ENCODE measurements at places on chromosomes 2 and 18.

DNA sequence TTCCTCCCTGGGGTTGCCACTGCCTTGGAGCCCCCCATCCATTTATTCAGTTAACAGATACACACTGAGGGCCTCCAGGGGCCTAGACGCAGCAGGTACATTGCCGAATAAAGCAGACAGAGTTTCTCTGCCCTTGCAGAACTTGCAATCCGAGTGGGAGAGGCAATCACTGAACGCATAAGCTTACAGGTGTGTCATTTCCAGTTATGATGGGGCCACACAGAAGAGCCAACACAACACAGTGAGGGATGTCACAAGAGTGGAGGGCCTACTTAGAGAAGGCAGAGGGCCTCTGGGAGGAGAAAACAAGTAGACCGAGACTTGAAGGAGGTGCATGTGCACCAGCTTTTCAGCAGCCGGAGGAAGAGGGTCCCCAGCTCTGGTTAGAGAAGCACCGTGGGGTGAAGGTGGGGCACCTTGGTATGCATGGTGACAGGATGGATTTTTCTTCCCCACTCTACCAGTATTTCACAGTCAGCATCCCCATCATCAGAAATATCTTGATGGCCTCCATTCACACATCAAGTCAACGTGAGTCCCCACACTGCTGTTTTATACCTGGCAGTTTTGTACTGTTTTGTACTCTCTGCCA lies 150.9 kb downstream of the SMAD7 start:
- no peak for DNase-seq

GRCh38 chr2:25304321-25304720 lies 37.4 kb downstream of the DNMT3A start:
- DNase-seq, result no peak

DNA sequence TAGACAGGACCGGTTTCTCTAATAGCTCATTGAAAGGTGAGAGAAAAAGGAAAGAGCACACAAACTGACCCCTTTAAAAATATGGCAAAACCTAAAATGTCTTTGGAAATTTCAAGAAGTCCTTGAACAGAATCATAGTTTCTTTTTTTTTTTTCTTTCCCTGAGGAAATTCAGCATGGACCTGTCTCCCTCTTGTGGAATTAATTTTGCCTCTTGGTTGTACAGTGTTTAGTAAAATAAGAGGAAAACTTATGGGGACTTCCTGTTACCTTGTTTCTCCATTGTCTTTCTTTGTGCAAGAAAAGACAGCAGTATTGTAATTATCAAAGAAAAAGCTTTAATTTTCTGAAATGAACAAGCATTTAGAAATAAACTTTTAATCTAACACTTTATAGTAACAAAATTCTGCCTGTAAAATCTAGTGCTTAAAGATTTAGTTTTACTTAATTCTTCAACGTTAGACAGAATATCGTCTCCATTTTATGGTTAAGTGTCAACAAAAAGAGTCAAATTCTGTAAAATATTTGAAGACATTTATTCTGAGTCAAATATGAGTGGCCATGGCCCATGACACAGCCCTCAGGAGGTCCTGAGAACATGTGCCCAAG lies 176.3 kb upstream of the NABP1 start:
- peak; percentile 62 for DNase-seq

- no peak for DNase-seq
Observed at GRCh38 chr2:42913280-42913878, 121.0 kb upstream of the HAAO start.

- peak; percentile 46 for DNase-seq
Observed at GRCh38 chr2:230666885-230667712, 45.5 kb upstream of the CAB39 start.

DNA sequence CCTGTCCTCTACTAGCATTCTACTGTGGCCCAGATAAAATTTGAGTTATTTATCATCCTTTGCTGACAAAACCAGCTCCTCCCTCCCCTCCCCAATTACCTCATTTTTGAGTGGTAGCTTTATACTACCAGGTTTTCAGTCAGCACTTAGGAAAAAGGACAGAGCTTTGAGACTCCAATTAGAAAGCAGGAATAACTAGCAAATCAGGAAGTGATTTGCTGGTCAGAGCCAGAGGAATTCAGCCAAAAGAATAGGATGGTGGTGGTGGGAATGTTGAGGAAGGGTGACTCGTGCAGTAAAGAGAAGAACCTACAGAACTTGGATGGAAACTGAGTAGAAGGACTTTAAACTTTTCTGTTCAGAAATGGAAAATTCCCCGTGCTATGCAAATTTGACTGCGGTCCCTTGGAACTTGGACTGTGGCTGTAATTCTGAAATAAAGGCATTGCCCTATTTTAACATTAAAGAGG lies 3.7 kb downstream of the MYL12B start:
- DNase-seq, result peak; percentile 24

- no peak for DNase-seq
Observed at GRCh38 chr2:47079515-47080412, 75.3 kb downstream of the STPG4 start.

GRCh38 chr2:213079756-213080155 lies 71.7 kb downstream of the IKZF2 start:
- DNase-seq, result no peak

- peak; percentile 21 for DNase-seq
Observed at GRCh38 chr2:178008636-178009289, 63.8 kb downstream of the PDE11A start.

DNA sequence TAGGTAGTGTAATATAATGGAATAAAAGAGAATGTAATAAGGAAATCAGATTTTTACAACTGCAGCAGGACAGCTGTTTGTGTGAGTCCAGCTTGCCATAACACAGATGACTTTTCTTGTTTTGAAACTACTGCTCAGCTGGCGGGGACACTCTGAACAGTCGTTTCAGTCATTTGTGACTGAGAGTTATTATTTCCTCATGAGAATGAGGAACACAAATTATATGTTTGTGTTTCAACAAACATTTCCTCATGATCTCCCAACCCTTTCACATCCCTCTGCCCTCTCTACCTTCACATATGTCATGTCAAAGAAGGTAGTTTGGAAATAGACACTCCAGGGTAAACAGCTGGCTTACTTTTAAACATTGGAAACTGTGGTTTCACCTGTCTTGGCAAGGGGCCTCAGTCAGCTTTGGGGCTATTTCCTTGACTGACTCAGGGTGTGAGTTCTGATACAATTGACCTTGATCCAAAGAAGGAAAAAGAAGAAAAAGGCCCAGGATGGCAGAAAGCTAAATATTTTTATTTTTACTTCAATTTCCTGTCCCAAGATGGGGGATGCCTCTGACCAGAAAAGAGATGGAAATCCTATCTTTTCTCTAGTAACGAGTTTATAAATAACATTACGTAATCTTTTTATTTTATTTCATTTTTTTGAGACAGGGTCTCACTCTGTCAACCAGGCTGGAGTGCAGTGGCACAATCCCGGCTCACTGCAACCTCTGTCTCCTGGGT lies 593 bp downstream of the SP140L start:
- no peak for DNase-seq

GRCh38 chr18:54229421-54230059 lies 5.1 kb upstream of the MBD2 start:
- no peak for DNase-seq

- DNase-seq, result peak; percentile 43
Observed at GRCh38 chr18:22230471-22230945, 61.1 kb downstream of the GATA6 start.

- DNase-seq, result no peak
Observed at GRCh38 chr2:11009891-11010290, 98.2 kb downstream of the KCNF1 start.

- DNase-seq, result no peak
Observed at GRCh38 chr2:194802589-194802988, 854.4 kb upstream of the SLC39A10 start.

DNA sequence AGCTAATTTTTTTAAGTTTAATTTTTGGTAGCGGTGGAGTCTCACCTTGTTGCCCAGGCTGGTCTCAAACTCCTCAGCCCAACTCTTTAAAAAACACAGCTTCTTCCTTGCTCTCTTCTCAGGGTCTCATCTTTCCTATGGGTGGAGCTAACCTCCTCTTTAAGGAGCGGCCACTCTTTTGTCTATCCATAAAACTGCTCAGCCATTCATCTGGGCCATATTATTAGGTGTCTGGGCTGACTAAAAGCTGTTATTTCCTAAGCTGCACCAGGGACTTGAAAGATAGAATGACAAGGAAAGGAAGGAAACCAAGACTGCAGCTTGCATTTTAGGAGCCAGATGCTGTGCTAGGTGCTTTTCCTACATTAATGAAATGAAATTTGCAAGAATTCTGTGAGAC lies 35.8 kb upstream of the THOC1 start:
- no peak for DNase-seq

- DNase-seq, result peak; percentile 53
Observed at GRCh38 chr2:70344195-70344594, 42.3 kb upstream of the FAM136A start.

- no peak for DNase-seq
Observed at GRCh38 chr18:50727721-50728471, 91.9 kb downstream of the MRO start.

GRCh38 chr2:14492920-14493503 lies 139.5 kb upstream of the LRATD1 start:
- peak; percentile 72 for DNase-seq

DNA sequence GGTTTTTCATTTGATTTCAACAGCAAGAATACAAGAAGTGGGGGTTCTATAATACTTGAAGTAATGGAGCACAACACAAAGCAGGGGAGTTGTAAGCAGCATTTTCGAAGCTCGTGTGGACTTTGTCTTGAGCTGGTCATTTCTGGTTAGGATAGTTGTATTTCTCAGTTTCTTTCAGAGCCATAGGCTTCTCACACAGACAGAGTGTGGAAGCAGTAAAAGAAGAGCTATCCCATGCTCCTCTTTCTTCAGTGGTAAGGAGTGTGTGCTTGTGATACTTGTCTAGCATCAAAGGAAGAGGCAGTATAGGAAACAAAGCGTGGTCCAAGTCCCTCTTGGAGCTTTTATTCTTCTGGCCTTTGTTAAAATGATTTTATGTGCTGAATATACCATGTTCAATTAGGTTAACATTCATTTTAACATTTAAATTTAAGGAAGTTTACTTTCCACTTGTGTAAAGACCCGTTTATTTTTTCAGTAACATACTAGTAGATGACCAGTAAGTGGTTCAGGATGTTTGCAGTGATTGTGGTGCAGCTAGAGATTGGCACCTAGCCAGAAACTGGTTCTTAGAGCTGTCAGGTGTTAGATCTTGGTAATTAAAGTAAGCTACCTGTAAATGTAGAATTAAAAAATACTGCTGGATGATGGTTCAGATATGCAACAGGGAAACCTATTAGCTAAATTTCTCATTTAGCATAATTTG lies 14.6 kb downstream of the CCNYL1 start:
- DNase-seq, result no peak

- DNase-seq, result no peak
Observed at GRCh38 chr2:85959185-85959584, 70.4 kb upstream of the ST3GAL5 start.

DNA sequence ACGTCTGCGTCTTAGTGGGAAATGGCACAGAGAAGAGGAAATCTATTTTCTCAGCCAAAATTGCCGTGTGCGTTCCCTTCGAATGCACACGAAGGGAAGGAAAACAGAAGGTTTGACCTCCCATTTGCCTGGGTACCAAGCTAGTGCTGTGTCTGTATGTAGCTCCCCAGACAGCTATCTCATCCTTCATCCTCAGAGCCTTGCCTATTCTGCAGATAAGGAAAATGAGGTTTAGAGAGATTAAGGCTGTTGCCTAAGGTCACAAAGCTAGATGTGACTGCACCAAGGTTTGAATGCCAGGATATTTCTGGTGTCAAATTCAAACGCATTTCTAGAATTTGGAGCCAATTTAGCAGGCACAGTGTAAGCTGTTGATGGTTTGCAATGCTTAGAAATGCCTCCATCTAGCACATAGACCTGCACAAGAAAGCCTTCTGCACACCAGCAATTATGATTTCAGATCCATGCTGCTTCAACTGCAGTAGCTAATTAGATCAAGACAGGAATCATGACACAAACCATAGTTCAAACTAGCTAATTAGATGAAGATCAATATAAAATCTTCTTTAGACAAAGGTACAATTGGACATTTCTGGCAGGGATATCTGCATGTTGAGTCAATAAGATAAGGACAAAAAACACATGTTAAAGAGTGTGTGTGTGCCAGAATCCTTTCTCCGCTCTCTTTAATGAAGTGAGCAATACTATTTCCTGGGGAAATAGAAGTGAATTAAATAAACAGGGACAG lies 115.1 kb downstream of the CMPK2 start:
- no peak for DNase-seq

DNA sequence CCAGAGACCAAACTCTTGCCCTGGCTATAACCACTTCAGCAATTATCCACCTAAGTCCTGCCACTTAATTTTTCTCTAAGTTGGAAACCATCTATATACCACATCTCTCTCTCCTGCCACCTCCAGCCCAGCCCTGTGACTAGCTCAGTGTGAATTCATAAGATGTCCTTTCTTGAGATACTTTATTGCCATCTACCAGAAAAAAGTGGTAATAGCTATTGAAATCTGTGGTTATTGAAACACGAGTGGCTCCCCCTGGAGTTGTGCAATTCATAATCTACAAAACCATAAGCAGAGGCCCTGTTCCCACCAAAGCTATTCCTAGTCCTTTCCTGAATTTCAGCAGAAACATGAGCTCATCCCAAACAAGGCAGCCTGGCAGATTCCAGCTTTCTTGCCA lies 324.0 kb downstream of the TXNL1 start:
- no peak for DNase-seq

GRCh38 chr2:162885281-162886070 lies 46.9 kb upstream of the KCNH7 start:
- no peak for DNase-seq

- no peak for DNase-seq
Observed at GRCh38 chr18:69674966-69675365, 272.7 kb downstream of the CD226 start.

GRCh38 chr2:102072741-102073140 lies 69.8 kb upstream of the IL1R1 start:
- DNase-seq, result no peak

DNA sequence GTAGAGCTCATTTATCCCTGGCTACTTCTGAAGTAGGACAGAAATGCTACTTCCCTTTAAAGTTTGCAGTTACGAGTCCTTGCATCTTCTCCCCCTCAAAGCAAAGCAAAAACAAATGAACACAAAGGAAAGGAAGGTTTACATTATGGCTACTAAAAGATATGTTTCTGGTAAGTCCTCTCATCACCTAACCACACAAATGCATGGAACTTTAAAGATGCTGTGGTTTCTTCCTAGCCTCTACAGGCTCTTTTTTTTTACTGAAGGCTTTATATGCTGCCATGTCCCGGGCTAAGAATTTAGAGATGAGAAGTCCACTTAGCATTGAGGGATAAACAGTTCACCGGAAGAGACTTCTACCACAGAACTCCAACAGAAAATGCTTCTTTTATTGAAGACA lies 291.2 kb downstream of the SS18 start:
- no peak for DNase-seq

- no peak for DNase-seq
Observed at GRCh38 chr18:66150650-66151049, 399.8 kb downstream of the CDH7 start.

- no peak for DNase-seq
Observed at GRCh38 chr18:72056171-72056570, 488.0 kb downstream of the CBLN2 start.
